ENCODE measurements at places on chromosomes 1 and 21.

- no peak overlapping the region for H3K4me3 ChIP-seq
- peaks cover 3% of the 10 kb centered on the region for H3K4me1 ChIP-seq
- H3K27ac ChIP-seq = no peak overlapping the region
- DNase-seq = no peak
- H3K27me3 ChIP-seq = no peaks in the 10 kb centered on the region
Measured at GRCh38 chr1:116904791-116905320, 4.9 kb upstream of the PTGFRN start.

DNA sequence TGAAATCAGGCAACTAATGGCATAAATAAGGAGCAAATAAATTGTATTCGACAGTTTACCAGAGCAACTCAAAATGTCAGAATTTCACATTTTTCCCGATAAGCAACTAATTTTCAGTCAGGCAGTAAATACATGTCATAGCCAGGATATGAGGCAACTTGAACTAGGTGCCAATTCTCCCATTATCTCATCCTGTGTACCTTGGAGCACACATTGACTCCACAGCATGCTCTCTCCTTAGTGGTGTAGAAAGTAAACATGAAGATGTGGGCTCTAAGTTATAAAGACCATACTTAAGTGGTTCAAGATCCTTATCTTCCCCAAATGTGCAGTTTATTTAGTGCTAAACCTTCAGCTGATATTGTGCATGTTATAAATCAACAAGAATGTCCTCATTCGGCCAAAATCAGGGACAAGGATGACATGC lies 197.8 kb downstream of the VAV3 start:
- no peak for DNase-seq
- no peak overlapping the region for H3K27ac ChIP-seq
- H3K27me3 ChIP-seq = no peaks in the 10 kb centered on the region
- H3K4me3 ChIP-seq = no peak overlapping the region
- H3K4me1 ChIP-seq = no peaks in the 10 kb centered on the region
- H3K36me3 ChIP-seq = peaks cover 87% of the 10 kb centered on the region

DNA sequence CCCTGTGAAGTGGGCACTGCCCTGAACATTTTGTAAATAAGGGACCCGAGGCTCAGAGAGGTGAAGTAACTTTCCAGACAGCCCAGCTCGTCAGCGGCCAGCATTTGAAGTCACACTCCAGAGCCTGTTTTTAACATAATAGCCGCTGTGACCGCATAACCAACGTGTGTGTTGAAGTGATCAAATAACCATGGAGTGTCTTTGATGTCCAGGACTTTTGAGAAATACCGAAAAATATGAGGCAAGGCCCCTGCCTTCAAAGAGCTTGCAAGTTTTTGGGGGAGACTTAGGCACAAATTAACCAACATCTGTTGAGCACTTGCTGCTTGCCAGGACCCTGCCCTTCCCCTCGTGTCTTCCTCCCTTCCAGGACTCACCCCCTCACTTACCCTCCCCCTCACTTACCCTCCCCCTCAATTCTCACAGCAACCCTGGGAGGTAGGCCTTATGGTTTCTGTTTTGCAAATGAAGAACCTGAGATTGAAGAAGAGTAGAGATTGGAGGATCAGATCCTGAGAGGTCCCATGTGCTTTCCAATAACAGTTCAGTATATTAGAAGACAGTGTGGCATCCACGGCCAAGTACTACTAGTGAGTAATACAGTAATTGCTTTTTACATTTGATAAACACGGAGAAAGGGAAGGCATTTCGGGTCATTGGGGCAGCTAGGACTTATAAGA lies 1.3 kb upstream of the SLC16A1 start:
- H3K36me3 ChIP-seq = no peaks in the 10 kb centered on the region

- no peaks in the 10 kb centered on the region for H3K27me3 ChIP-seq
- DNase-seq = no peak
Measured at GRCh38 chr1:234730770-234731568, 121.0 kb upstream of the IRF2BP2 start.

DNA sequence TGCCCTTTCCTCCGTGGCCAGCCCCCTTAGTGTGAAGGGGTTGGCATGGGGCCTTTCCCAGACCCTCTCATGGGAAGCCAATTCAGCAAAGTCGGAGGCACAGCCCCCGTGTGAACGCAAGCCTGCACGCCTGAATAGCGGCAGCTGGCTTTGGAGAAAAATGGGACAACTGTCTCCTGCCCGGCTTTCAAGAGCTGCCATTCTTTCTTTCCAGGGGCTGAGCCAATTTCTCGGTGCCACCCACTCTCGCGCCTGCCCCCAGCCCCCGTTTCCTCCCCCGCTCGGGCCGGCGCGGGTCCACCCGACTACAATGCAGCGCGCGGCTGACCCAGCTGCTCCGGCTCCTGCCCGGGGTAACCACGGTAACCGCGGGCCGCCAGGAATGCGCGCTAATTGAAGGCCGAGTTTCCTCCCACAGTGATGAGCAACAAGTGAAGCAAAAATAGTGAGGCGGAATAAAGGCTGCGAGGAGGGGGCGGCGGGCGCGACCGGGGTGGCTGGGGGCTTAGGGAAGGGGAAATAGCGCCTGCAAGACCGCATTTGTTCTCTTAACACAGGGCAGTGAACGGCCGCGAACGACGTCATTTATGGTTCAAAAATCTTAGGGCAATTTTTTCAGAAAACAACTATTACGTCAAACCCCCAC lies 27.8 kb downstream of the ILDR2 start:
- peak overlapping the region; percentile 57 for H3K4me3 ChIP-seq
- peaks cover 33% of the 10 kb centered on the region for H3K4me1 ChIP-seq
- H3K36me3 ChIP-seq = no peaks in the 10 kb centered on the region
- no peak overlapping the region for H3K27ac ChIP-seq

- H3K4me3 ChIP-seq = peak overlapping the region; percentile 87
- H3K4me1 ChIP-seq = peaks cover 41% of the 10 kb centered on the region
- no peaks in the 10 kb centered on the region for H3K27me3 ChIP-seq
- DNase-seq = peak; percentile 39
- peaks cover 2% of the 10 kb centered on the region for H3K36me3 ChIP-seq
Measured at GRCh38 chr21:15063081-15063813, 1.6 kb downstream of the NRIP1 start.

DNA sequence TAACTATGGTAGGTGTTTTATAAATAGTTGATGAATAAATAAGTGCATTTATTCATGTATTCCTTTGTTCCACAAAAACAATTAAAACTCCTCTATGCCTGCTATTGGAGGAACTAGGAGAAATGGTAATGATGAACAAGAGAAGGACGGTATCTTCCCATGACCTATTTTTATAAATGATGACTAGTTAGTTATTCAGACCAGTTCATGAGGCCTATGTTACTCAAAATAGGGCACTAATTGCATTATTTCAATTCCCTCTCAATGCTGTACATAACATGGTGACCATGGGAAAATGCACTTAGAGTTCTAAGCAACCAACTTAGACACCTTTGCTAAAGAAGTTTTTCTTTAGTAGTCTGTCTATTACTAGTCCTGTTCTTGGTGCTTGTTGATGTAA lies 53.1 kb downstream of the XCL1 start:
- no peak overlapping the region for H3K27ac ChIP-seq
- DNase-seq = no peak
- H3K4me1 ChIP-seq = peaks cover 3% of the 10 kb centered on the region

GRCh38 chr1:67190942-67191341 lies 24.7 kb downstream of the IL23R start:
- H3K4me1 ChIP-seq = no peaks in the 10 kb centered on the region
- no peak overlapping the region for H3K4me3 ChIP-seq
- H3K36me3 ChIP-seq = no peaks in the 10 kb centered on the region
- no peak overlapping the region for H3K27ac ChIP-seq

DNA sequence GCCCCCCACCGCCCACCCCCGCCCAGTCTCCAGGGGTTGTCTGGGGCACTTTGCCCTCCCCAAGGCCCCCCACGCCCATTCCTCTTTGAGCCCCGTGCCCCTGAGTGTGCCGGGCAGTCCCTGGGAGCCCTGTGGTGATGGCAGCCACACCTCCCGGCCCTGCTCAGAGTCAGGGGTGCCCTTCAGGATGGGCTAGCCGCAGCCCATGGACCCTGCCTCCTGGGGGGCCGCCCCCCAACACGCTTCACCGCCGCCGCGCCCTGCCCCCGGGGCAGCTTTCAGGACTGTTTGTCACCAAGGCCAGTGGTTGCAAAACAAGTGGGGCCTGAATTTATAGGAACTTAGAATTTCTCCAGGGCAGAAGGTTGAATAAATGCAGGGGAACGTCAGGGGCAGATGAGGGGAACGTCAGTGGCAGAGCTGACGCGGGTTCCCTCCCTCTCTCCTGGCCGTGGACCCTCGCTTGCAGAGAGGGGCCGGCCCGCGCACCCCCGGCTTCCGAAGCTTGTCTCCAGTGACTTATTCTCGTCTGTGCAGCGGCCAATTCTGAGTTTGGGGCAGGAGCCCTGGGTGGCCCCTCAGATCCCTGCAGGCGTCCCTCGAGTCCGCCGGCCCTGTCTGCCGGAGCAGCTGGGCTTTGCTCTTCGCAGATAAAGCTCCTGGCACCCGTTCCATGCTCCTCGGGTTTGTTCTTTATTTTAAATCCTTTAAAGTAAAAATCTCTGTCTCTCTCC lies 41.2 kb upstream of the ADARB1 start:
- H3K27me3 ChIP-seq = peaks cover 10% of the 10 kb centered on the region
- H3K36me3 ChIP-seq = no peaks in the 10 kb centered on the region
- DNase-seq = no peak
- H3K4me1 ChIP-seq = peaks cover 17% of the 10 kb centered on the region
- no peak overlapping the region for H3K4me3 ChIP-seq

DNA sequence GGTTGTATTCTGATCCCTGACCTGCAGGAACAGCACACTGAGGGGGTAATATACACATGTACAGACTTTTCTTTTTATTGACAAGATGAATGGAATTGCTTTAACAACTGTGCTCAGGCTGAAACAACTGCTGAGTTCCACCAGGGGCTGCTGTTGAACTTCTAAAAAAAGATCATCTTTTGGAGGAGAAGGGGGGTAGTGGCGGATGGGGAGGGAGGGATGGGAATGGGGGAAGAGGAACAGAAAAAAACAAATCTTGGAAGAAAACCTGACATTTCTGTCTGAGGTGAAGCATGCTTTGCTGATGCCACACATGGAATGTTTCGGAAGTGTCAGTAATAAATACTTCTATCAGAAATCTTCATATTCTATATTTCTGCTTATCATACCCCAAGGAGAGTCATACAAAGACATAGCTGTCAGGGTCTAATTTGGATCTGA lies 75.0 kb downstream of the RWDD3 start:
- H3K27ac ChIP-seq = no peak overlapping the region
- H3K27me3 ChIP-seq = no peaks in the 10 kb centered on the region
- no peak overlapping the region for H3K4me3 ChIP-seq
- no peaks in the 10 kb centered on the region for H3K36me3 ChIP-seq
- H3K4me1 ChIP-seq = no peaks in the 10 kb centered on the region

DNA sequence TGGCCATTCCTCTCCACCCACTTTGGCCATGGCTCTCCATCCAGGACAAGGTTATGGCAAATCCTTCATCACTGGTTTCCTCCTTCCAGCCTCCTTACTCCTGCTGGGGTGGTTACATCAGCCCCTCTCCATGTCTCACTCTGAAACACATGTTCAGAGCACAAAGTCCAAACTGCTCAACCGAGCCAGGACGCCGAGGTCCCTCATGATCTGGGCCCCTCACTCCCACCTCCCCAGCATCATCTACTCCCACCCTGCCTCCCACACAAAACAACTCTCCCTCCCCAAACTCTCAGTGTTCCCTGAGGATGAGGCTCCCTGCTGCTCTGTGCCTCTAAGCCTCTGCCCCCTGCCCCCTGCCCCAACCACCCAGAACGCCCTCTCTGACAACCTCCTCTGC lies 33.3 kb upstream of the ZBTB40 start:
- H3K27me3 ChIP-seq = peaks cover 32% of the 10 kb centered on the region
- H3K36me3 ChIP-seq = no peaks in the 10 kb centered on the region
- DNase-seq = no peak
- no peak overlapping the region for H3K4me3 ChIP-seq

DNA sequence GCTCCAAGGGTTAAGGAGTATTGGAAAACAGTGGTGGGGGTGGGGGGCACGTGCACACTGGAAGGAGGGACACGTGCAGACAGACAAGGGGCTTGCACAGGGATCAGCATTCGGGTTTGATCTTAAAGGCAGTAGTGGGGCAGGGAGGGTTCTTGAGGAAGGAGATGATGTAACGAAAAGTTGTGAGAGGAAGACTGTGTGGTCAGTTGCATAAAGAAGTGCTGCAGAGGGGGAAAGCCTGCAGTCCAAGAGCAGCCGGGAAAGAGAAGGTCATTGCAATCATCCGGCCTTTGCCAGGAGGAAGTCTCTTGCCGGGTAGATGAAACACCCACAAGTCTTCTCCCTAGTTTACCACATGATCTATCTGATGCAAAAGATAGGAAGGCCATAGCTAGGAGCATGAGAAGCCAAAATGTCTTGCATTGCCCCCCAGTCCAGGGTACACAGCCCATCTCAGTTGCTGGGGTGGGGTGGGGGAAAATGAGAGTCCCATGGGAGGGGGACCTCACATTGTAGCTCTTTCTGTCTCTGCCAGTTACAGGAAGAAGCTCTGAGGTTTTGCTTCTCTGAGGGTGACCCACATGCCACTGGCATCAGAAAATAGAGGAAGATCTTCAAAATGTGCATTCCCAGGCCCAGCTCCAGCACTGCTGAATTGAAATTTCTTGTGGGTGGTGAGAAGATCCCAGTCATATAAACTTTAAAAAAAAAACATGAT lies 202.5 kb upstream of the RAB4A start:
- no peak overlapping the region for H3K4me3 ChIP-seq
- no peaks in the 10 kb centered on the region for H3K4me1 ChIP-seq
- no peaks in the 10 kb centered on the region for H3K36me3 ChIP-seq
- no peak overlapping the region for H3K27ac ChIP-seq

- H3K36me3 ChIP-seq = no peaks in the 10 kb centered on the region
- no peak overlapping the region for H3K4me3 ChIP-seq
- no peaks in the 10 kb centered on the region for H3K27me3 ChIP-seq
- H3K4me1 ChIP-seq = no peaks in the 10 kb centered on the region
- no peak for DNase-seq
Measured at GRCh38 chr1:154831462-154831861, 38.6 kb downstream of the KCNN3 start.

- H3K27ac ChIP-seq = no peak within 1 kb of the TSS
- H3K36me3 ChIP-seq = no peaks in the 10 kb centered on the region
- H3K4me3 ChIP-seq = no peak within 1 kb of the TSS
- H3K27me3 ChIP-seq = peaks cover 98% of the 10 kb centered on the region
- DNase-seq = no peak
Measured at GRCh38 chr1:181483285-181484195, at the start of gene CACNA1E. Gene CACNA1E (plus strand): TSS chr1:181483517. CDS start chr1:181483745, 228 bp downstream.

- peak overlapping the region; percentile 50 for H3K4me3 ChIP-seq
- H3K27me3 ChIP-seq = no peaks in the 10 kb centered on the region
- peak; percentile 97 for DNase-seq
- H3K27ac ChIP-seq = peak overlapping the region; percentile 93
- H3K36me3 ChIP-seq = no peaks in the 10 kb centered on the region
Measured at GRCh38 chr1:6028042-6028850, 17.4 kb upstream of the KCNAB2 start.

All from common myeloid progenitor, CD34-positive (primary cell).